ENCODE measurements at places on chromosomes 5 and 9.

DNA sequence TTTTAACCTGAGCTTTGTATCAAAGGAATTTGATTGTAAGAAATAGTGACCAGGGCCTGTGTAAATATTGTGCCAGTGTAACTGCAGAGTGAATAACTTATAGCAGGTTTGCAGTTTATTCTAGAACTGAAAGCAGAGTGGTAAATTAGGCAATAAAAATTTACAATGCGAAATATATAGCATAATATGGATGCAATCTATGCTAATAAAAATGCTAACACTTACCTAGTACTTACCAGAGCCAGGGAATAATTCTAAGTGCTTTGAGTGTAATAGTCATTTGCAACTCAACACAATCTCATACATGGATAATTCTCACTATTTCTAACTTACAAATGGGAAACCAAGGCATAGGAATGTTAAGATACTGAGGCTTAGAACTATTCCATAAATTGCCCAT lies 303.4 kb downstream of the ISL1 start:
- no peak for DNase-seq

DNA sequence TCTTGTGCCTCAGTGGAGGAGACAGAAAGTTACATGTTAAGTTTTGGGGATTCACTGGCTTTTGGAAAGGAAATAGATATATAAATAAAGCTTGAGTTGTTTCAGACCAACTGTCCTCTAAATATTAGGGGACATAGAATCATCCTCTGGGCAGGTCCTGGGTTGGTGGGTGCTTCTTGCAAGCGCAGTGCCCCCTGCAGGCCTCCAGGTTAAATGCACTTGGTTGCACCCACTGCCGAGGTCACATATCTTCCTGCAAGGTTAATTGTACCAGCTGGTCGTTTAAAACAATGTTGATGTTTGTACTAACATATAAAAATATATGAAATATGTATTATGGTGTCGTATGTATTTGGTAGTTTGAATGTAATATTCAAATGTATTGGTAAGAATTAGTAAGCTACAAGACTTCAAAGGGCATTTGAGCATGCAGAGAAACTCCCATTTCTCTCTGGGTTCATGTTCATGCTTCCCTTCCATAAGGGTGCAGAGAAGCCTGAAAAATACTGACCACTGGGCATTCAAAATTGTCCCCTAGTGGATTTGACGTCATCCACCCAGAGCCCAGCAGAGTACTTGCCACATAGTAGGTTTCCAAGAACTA lies 87.0 kb downstream of the ZNF618 start:
- peak; percentile 75 for DNase-seq

- DNase-seq, result no peak
Observed at GRCh38 chr9:34958411-34958982, 412 bp downstream of the PHF24 start.

DNA sequence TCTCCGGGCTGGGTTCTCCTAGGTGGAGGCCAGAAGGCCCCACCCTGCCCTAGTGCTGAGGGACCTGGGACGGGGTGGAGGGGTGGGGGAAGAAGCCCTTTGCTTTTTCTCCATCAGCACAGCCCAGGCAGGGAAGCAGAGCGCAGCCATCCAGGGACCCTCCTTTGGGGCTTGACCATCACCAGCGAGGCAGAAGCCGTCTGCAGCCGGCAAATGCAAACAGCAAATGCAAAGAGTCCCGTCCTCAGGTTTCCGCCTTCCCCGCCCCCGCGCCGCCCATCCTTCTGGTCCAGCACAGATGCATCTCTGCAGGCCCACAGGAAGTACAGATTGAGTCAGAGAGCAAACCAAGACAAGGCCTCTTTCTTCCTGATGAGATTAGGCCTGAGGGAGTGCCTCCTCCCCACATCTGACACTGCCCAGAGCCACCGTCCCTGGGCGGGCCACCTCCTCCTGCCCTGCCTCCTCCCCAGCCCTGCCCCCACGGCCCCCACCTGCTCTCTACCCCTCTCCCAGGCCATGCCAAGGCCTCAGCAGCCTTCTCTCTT lies 23.4 kb downstream of the CORO2A start:
- peak; percentile 42 for DNase-seq

- DNase-seq, result no peak
Observed at GRCh38 chr5:36457511-36458270, 148.7 kb upstream of the SLC1A3 start.

- DNase-seq, result no peak
Observed at GRCh38 chr5:140796718-140797095, 2.1 kb downstream of the PCDHA2 start.

DNA sequence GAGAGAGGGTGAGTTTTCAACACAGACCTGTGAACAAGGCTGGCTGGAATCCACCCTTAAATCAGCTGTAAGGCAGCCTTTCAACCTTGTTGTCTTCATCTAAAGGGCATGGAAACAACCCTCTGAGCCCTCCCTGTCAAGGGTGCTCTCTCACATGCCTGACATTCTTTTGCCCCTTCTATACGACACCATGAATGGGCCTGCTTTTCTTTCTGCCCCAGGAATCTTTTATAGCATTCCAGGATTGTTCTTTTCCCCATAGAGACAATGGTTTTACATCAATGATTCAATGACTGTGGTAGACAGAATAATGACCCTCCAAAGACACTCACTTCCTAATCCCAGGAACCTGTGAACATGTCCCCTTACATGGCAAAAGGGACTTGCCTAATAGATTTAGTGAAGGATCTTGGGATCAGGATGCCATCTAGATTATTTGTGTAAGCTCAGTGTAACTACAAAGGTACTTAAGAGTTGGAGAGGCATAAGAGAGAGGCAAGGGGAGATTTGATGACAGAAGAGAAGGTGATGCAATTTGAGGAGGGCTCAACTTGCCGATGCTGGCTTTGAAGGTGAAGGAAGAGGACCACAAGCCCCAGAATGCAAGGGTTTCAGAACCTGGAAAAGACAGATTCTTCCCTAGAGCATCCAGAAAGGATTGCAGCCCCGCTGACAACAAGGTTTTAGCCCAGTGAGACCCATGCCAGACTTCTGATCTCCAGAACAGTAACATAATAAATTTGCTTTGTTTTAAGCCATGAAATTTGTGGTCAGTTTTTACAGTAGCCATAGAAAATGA lies 29.2 kb upstream of the HMHB1 start:
- DNase-seq, result peak; percentile 8

DNA sequence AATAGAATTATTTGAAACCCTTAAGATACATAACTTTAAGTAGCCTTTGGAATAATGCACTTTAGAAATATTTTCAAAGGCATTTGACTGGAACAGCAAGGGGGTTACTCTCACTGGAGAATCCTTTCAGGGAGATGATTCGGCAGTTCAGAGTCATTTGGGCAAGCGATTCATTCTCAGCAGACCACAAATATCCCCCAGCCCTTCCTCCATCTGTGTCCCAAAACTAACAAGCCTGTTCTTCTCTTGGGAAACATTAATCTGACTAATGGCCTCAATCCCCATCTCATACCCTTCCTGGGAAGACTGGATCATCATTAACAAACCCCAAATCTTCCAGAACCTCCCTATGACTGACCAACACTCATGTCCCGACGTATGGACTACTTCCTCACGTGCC lies 65.8 kb upstream of the S1PR3 start:
- peak; percentile 24 for DNase-seq

DNA sequence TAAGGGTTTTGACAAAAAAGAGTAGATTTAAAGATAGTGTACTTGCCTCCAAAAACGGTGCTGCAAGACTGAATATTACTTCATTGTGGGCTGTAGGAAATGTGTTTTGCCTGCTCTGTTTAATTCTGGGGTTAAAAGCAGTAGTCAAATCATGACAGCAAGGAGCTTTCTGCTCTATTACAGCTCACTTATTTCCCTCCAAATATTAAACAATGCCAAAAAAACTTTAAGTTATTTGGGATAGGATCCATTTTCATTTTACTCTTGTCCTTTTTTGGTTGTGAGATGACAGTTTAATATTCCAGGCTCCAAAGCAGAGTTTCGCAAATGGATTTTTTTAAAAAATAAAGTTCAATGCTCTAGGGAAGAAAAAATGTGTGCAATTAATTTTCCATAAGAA lies 340.4 kb upstream of the RGMB start:
- DNase-seq, result peak; percentile 24

- no peak for DNase-seq
Observed at GRCh38 chr5:22051881-22052280, 801.3 kb downstream of the CDH12 start.

GRCh38 chr5:40628407-40628806 lies 51.3 kb upstream of the PTGER4 start:
- no peak for DNase-seq

DNA sequence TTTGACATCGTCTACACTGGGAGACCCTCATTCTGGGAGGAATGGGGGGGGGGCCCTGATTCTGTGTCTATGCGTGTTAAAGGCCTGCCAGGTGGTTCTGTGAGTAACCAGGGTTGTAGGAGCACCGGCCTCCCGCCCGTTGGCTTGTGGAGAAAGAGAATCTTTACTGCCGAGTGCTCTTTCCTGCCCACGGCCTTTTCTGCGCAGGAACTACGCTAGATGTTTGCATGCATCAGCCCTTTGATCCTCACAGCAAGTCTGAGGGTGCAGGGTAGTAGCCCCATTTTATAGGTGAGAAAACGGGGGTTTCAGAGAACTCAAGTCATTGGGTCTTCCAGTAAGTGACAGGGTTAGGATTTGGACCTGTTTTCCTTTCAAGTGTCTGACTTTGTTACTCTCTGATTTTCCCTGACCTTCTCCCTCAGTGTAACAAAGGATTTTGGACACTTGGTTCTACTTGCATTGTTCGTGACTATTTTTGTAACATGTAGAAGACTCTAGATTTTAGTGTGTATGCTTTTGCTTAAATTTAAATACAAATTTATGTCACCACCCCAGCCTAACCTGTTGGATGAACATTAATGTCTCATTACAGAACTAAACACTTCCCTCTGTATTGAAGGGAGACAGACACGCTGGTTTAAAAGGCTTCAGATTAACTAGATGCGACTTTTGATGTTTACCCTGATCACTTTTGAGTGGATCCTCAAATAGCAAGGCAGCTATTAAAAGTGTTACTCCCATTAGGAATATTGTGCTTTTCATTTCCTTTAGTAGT lies 22.0 kb downstream of the MAST4 start:
- DNase-seq, result no peak

GRCh38 chr9:83800236-83801033 lies 17.1 kb downstream of the GKAP1 start:
- no peak for DNase-seq

DNA sequence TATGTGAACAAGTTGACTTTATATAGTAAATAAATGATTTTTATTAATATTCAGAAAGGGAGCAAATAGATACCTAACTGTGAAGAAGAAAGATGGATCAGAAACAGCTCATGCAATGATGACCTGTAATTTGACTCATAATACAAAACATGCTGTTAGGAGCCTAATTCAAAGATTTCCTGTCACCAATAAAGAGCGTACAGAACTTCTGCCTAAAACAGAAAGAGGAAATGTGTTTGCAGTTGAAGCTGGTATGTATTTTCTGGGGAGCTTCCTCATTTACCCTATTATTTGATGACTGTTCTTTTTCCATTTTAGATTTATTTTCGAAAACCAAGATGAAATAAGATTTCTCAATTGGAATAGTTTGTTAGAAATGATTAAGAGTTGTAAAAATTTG lies 11.4 kb downstream of the YTHDC2 start:
- DNase-seq, result peak; percentile 43

GRCh38 chr5:40383749-40384651 lies 295.7 kb upstream of the PTGER4 start:
- DNase-seq, result peak; percentile 75

GRCh38 chr5:141412854-141413539 lies at the start of gene PCDHGA10:
TSS of gene PCDHGA10 (plus strand) at chr5:141412987. CDS start at chr5:141413176, 189 bp downstream.
- peak; percentile 94 for DNase-seq

DNA sequence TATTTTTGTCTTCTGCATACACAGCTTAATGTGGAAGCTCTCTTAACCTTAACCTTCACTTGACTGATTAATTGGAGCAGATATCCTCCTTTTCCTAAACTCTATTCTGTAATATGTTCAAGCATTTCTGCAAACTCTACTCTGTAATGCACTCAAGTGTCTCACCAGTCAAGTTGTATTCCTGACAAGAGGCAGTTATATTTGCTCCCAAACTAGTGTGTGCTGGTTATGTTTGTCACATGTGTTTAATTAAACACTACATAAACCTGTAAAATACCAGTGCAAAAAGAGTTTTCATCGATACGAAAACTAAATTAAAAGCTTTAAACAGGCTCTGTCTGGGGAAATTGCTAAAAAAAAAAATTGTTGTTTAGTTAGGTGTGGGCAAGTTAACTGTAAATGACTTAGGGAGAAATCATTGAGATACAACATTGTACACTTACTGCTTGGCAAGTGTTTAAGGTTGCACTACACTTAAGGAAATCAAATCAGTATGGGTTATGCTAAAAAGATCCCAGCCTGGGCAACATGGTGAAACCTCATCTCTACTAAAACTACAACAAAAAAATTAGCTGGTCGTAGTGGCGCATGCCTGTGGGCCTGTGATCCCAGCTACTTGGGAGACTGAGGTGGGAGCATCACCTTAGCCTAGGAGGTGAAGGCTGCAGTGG lies 6.7 kb downstream of the FAF2 start:
- no peak for DNase-seq

DNA sequence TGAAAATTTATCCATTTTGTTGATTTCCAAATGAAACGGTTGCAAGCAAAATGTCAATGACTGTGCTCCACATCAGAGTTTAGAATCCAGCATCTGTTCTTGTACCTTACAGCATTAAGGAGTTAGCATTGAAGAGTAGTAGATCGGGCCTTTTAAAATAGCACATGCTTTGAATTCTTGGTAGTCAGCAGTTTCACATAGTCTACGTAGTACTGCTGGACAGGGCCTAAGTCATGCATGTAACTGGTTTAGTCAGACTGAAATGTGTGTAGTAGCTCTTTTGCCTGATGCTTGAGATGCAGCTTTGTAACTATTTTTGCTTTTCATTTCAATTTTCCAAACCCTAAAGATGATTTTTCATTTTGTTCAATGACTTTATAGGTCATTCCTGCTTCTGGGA lies 19.8 kb downstream of the LECT2 start:
- DNase-seq, result no peak

GRCh38 chr9:5113523-5113922 lies 71.9 kb downstream of the INSL6 start:
- DNase-seq, result no peak

DNA sequence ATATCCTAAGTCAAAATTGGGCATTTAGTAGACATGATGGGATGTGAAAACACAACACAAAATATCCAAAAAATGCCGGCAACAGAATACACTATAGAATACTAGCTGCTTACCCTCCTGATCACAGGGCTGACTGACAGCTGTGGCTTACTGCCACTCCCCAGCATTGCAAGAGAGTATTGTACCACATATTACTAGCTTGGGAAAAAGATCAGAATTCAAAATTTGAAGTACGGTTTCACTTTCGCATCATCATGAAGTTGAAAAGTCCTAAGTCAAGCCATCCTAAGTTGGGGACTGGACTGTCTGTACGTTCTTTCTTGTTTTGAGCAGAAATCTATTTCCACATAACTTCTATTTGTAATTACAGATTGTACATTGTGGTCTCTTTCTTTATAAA lies 851.4 kb downstream of the MAT2B start:
- DNase-seq, result no peak

GRCh38 chr5:110371011-110371724 lies 355.3 kb downstream of the TMEM232 start:
- DNase-seq, result no peak

GRCh38 chr5:124902097-124902821 lies 155.8 kb upstream of the ZNF608 start:
- DNase-seq, result peak; percentile 39

GRCh38 chr9:83066771-83067170 lies 3.8 kb upstream of the RASEF start:
- peak; percentile 96 for DNase-seq

Measured in GM23248 (cell line).